ENCODE measurements at places on chromosomes 4 and X.

DNA sequence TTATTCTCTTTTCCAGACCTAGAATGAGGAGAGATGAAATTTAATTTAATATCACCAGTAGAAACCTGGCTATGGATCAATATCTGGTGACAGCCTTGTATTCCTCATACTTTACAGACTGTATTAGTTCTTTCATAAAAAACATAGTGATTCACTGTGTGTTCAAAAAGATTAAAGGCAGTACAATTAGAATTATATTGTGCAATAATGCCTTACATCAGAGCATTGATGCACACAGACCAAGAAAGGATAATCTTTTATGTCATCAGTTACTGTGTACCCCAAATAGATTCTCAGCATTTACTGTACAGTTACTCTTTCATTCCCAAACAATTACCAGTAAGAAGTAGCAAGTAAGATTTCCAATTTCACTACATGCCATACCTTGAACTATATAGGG, 260.5 kb upstream of the ANXA10 start:
- peak; percentile 38 for DNase-seq

GRCh38 chr4:108849611-108850168, 86.8 kb upstream of the ETNPPL start:
- peak; percentile 30 for DNase-seq

- DNase-seq: no peak
These were observed 102.6 kb upstream of the SLC4A4 start for GRCh38 chr4:71236226-71236625.

DNA sequence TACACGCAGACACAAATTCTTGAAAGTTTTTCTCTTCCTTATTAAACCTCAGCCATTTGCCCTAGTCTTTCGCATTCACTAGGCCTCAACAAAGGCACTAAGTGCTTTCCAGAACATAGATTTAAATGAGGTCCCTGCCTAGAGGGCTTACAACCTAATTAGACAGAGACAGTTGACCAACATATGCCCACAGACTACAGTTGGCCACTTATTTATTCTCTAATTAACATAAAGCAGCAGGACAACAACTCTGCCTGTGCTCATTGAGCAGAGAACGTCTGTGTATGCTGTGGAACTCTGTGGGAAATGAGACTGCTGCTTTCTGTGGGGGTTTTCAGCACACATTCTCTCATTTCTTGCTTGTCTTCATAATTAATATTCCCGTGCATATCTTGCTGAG, 303.0 kb upstream of the TACR3 start:
- no peak for DNase-seq

GRCh38 chr4:149841686-149842085, 26.0 kb upstream of the IQCM start:
- DNase-seq: no peak

Measured in fibroblast of pulmonary artery (primary cell).